Fibroblast of upper back skin (primary cell): ENCODE measurements at places on chromosomes 3 and 15.

DNA sequence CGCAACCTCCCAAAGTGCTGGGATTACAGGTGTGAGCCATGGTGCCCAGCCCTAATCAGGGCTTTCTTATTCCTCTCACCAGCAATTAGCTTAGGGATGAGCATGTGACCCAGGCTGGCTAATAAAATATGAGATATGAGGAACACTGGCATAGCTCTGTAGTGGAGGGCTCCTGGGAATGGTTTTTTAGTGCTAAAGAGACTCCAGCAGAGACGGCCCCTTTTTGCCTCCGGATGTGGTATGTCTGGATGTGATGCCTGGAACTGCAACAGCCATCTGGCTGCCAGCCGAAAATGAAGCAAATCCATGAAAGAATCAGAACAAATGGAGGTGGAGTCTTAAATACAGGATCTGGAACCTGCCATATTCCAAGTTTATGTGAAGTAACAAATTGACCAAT is 69.1 kb upstream of the MAGI1 start:
- peak; percentile 97 for DNase-seq

DNA sequence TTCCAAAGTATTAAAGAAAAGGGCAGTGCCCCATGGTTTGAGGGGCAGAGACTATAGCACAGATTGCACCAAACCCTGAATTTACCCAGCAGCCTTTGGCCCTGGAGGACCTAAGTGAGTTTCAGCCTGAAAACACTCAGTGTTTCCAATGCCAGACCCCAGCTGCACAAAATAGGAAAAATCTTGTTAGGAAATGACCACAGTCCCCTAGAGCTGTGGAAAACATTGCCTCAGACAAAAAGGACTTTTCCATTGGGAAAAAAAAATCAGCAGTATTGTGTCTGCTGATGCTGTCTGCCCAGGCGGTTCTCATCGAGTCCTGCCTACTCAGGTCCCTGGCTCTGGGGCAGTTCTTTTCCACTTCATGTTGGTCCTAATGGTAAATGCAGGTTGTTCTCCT is 121.7 kb upstream of the DLG1 start:
- peak; percentile 65 for DNase-seq

DNA sequence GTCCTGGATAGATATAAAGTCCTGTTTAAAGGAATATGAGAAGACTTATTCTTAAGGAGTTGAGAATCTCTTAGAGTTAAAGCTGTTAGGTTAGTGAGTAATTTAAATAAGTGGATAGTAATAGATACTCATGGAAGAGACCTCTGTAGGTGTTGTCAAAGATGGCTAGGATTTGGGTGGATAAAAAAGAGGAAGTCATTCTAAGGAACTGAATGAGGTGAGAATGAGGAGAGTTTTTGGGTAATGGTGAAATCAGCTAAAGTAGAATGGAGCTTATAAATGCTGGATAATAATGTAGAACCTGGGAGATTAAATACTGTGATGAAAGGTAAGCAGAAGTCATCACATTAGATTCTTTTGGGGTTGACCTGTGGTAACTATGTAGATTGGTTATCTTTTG is 8.1 kb downstream of the ARIH1 start:
- no peak for DNase-seq

GRCh38 chr3:43736558-43737440 is 46.1 kb downstream of the ABHD5 start:
- no peak for DNase-seq

- no peak for DNase-seq
These were observed 310.7 kb downstream of the RBMS3 start for GRCh38 chr3:29591579-29591978.

GRCh38 chr3:96584066-96584465 is 230.3 kb upstream of the EPHA6 start:
- DNase-seq, result no peak

DNA sequence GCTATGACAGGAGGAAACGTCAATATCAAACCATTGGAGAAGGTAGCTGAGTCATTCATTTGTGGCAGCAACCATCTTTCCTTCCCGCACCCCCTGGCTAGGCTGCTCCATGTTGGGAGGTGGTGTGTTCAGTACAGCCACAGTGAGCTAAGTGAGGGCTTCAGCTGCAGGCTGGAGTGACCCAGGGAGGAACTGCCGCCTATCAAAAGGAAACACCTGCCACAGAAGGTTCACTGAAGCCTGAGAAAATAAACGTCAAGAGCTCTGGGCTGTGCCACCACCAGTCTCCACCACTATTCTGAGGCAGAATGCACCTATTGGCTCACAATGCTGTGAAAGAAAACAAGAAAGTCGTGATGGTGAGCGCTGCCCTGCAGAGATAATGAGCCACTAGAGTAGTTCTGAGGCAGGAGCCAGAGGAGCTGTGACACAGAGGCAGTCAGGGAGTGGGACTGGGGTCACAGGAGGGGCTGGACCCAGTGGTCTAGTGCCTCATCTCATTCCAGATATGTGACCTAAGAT is 34.8 kb upstream of the CD47 start:
- DNase-seq, result no peak

- DNase-seq, result no peak
These were observed 33.7 kb upstream of the CD47 start for GRCh38 chr3:108124337-108125152.

DNA sequence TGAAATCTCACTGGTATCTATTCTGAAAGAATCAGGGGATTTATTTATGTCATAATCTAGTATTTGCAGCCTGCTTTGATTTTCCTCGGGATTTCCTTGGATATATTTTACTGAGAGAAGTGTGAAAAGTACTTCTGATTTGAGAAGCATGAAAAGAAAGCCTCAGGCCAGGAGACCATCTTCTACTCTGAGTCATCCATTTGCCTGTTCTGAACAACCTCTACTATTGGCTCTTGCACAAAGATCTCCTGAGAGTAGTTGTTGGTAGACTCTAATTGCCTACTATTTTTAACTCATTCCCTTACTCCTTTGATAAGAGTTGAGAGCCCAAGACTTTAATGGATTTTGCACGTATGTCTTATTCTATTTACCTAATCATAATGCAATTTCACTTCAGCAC is 318.9 kb downstream of the BCHE start:
- DNase-seq, result peak; percentile 13

DNA sequence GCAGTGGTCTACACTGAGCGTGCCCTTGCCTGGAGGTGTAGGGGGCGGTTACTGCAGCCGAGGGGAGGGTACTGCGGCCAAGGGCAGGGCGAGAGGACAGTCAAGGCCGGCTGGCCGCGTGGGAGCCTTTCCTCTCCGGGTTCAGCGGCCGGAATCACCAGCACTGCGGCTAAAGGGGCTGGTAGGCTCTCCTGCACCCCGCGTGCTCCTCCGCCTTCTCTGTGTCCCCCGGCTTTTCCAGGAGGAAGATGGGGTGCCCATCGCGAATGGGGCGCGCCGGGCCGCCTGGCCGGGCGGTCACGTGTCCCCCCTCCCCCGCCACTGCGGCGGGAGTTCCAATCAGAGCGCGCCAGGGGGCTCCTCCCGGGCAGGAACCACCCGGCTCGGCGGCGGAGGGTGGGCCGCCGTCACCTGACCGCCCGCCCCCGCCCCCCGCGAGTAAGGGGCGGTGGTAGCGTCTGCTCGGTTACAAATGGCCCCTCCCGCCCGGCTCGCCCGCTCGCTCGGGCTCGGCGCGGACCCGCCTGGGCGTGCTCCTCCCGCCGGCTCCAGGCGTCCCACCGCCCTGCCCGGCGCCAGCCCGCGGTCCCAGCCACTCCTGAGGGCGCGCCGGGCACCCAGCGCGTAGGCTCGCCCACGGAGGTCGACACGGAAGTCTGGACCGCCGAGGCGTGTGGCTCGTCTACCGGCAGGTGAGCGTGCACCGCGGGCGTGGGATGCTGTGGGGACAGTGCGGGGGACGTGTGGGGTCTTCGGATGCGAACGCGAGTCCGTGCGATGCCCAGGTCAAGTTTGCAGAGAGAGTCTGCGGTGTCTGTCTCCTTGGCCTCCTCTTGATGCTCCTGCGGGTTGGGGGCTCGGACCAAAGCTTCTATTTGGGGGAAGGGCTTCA is 242.6 kb upstream of the TOPAZ1 start:
- DNase-seq, result peak; percentile 49

DNA sequence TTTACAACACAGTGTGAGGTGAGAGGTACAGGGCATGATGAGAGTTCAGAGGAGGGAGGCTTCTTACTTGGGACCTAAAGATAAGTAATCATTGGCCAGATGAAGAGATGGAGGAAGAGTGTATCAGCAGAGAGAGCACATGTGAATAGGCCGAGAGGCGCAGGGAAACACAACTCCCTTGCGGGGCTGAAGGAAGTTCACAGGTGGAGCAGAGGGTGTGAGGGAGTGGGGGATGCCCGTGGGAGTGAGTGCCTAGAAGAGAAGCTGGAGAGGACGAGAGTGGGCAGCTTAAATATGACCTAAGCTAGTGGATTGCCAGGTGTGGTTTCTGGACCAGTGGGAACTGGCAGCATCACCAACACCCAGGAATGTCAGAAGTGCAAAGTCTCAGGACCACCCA is 98.2 kb upstream of the TBC1D5 start:
- DNase-seq, result no peak

GRCh38 chr15:59111251-59111650 is 6.3 kb downstream of the CCNB2 start:
- no peak for DNase-seq

- peak; percentile 53 for DNase-seq
These were observed 25.7 kb downstream of the AMOTL2 start for GRCh38 chr3:134348524-134348923.

GRCh38 chr3:36741285-36741684 is 23.1 kb downstream of the DCLK3 start:
- DNase-seq, result peak; percentile 14

- no peak for DNase-seq
These were observed 6.3 kb downstream of the INSYN1 start for GRCh38 chr15:73746883-73747282.

DNA sequence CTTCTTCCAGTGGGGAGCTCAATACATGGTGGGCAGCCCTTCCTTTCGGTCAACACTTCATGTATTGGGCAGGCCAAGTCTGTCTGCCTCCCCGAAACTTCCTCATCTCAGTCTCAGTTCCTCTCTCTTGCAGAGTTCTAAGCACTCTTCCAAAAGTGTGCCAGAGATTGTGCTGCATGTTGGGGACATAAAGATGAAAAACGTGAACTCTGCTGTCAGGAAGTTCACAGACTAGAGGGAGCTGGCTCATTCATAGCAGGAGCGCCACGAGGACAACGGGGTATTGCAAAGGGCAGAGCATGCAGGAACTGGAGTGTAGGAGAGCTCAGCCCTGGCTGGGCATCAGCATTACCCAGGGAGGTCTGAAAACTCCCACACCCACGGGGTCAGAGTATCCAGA is 15.3 kb upstream of the EPHB3 start:
- no peak for DNase-seq

GRCh38 chr3:189096092-189096491 is 75.7 kb upstream of the TPRG1 start:
- no peak for DNase-seq

DNA sequence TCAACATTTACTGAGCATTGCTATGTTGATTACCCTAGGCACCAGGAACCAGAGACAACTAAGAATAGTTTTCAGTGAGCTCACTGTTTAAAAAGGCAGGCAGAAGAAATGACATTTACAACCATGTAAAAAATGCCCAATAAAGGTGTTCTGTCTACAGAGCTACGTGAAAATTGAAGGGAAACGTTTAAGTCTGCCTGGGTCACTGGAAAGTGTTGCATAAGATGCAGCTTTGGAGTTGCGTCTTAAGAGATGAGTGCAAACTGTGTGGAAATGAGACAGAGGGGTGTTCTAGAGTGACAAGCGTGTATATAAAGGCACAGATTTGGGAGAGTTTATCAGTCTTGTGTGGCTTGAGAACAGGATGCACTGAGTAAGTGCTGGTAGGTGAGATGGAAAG is 278.7 kb upstream of the GOLGA6L4 start:
- DNase-seq, result no peak

GRCh38 chr15:38021259-38021658 is 86.8 kb downstream of the TMCO5A start:
- no peak for DNase-seq

DNA sequence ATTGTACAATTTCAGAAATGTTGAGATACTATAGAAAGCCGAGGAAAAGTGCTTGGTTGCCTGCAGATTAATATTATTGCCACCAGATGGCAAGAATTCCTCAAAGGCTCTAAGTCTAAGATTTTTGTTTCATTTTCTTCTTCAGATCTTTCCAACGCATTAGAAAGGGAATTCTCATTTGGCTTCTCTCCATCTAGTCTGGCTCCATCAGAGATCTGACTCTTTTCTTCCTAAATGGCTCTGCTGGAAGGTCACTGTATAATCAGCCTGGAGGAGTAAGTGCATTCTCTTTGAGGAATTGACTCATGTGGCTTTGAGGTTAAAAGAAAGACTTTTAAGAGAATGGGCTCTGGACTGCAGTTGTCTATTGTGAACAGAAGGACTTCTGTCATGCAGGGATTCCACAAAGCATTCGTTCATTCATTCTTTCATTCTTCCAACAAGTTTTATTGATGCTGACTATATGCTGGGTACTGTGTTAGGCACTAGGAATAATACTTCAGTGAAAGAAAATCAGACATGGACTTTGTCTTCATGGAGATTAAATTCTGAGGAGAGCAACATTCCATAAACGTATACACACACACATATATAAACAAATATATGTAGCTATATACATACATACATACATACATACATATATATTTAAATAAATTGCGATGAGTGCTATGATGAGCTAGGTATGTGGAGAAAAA is 55.3 kb downstream of the SLC28A2 start:
- DNase-seq, result peak; percentile 65

DNA sequence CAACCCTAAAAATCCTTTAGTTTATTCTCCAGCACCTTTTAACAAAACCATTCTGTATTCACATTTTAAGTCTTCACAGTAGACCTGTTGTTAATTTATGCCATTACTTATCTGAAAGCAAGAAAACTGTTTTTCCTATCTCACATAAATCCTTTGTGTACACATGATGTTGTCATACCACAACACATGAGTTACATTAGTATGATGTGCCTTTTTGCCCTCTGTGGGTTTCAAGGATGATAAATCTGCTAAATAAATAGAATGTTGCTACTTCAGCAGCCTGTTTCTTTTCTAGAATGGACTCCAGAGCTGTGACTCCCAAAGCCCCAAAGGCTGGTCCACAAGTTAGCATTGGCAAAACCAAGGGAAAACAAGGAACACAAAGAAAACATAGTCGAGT is 151.6 kb downstream of the SERPINI1 start:
- peak; percentile 58 for DNase-seq

- no peak for DNase-seq
These were observed 367.5 kb downstream of the MECOM start for GRCh38 chr3:169295912-169296570.

- no peak for DNase-seq
These were observed 6.3 kb downstream of the SLC28A1 start for GRCh38 chr15:84890670-84891162.

- no peak for DNase-seq
These were observed 251.5 kb downstream of the PLCL2 start for GRCh38 chr3:17136136-17136721.

- DNase-seq, result peak; percentile 53
These were observed 192.6 kb upstream of the PRICKLE2 start for GRCh38 chr3:64417816-64418215.
